ENCODE measurements at places on chromosomes 11 and 22.

DNA sequence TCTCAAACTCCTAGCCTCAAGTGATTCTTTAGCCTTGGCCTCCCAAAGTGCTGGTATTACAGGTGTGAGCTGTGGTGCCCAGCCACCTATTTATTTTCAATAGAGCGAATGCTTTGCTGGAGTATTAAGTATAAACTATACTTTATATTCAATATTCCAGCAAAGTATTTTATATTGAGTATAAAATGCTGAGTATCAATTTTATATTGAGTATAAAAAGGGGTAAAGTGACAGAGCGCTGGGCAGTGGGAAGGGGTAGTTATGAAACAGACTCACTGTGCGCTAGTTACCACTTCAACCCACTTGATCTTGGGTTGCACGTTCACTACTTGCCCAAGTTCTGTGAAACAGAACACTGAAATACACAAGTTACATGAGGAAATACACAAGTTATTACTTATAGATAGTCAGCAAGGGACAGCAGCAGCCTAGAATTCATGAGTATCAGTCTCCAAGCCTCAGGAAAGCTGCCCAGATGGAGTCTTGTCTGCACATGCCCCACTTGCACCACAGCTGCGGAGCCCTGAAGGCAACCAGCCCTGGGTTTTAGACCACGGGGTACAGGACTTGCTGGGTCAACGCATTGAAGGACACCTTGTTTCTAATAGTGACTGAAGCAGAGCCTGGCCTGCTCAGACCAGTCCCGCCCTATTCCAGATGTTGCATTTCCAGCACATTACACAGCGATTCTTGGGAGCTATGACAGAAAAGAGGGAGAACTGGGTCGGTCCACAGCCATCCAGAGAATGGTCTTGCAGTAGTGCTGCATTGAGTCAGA lies 51.6 kb upstream of the SYT13 start:
- peaks cover 19% of the 10 kb centered on the region for H3K4me1 ChIP-seq
- no peak overlapping the region for H3K4me3 ChIP-seq
- peaks cover 10% of the 10 kb centered on the region for H3K27me3 ChIP-seq
- DNase-seq: no peak

GRCh38 chr22:23903328-23903971 lies 9.3 kb downstream of the MIF start:
- H3K27ac ChIP-seq: no peak overlapping the region
- peaks cover 11% of the 10 kb centered on the region for H3K27me3 ChIP-seq
- peaks cover 13% of the 10 kb centered on the region for H3K36me3 ChIP-seq
- DNase-seq: no peak

- H3K4me3 ChIP-seq: no peak overlapping the region
- DNase-seq: no peak
- H3K27ac ChIP-seq: no peak overlapping the region
- H3K36me3 ChIP-seq: no peaks in the 10 kb centered on the region
These were observed 25.8 kb downstream of the SPA17 start for GRCh38 chr11:124699547-124699946.

DNA sequence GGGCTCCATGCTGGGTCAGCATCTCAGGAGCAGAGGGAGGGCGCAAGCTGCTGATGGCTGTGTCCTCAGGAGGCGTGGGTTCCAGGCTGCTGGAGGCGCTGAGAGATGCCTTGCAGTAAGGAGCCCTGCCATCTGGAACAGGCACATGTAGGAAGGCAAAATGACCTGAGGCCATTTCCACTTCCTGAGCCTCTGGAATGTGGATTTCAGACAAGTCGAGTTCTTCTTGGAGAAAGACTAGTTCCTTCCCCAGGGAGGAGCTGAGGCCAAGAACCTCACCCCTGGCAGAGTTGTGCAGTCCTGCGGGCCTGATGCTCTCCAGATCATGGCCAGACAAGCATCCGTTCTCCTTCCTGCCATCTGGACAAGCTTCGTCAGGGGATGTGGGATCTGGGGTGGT lies 19.3 kb downstream of the HPS4 start:
- no peaks in the 10 kb centered on the region for H3K4me1 ChIP-seq
- peaks cover 33% of the 10 kb centered on the region for H3K36me3 ChIP-seq
- no peak for DNase-seq
- H3K27ac ChIP-seq: no peak overlapping the region
- no peaks in the 10 kb centered on the region for H3K27me3 ChIP-seq
- H3K4me3 ChIP-seq: no peak overlapping the region

DNA sequence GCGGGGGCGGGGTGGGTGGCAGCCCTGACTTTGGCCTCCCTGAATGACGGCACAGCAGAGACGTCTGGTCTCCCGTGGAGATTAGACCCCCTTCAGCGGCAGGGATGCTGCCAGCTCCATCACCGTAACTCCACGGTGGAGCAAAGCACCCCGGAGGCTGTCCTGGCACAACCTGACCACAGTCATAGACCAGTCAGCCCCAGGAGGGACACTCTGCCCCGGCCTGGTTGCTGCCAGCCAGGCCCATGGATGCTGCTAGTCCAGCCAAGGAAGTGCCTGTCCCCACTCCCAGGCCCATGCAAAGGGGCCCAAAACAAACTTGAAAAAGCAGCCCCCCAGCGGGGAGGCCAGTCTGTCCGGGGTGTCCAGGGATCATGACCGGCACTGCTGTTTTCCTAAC lies 11.5 kb upstream of the ANO1 start:
- H3K36me3 ChIP-seq: no peaks in the 10 kb centered on the region
- no peak overlapping the region for H3K27ac ChIP-seq
- H3K4me1 ChIP-seq: no peaks in the 10 kb centered on the region

GRCh38 chr11:8733852-8734251 lies 51.3 kb downstream of the RPL27A start:
- no peaks in the 10 kb centered on the region for H3K4me1 ChIP-seq
- no peak overlapping the region for H3K4me3 ChIP-seq

DNA sequence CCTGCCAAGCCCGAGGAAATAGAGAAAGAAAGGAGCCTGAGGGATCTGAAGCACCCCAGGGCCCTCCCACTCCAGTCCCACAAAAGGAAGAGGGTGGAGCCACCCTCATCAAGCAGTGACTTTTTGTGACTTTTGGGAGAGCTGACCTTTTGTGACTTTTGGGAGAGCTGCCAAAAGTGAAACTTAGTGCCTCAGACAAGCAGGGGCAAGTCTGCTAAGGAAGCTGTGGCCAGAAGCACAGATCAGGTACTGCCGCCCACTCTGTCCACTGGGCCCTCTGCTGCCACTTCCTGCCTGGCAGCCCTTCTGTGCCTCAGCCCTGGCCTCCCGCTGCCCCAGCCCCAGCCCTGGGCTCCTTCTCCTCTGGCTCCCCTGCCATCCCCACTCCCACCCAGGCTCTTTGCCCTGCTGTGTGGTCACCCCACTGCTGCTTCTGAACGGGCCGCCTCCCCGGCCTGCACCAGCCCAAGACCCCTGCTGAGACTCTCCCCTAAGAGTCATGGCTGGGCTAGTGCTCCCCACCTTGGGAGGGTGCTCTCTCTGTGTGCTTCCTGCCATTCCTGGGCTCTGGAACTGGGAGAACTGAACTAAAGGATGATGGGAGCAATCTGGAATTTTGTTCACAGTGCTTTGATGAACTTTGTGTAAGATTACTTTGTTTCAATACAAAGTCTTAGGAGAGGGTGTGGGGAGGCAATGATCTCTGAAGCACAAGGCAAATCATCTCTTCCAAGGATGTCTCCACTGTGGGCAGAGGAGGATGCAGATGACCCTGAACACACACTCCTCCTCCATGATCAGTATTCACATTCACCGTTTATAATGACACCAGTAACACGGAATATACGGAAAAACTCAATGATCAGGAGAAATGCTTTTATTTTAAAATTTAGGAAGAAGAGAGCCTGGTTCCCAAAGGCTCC lies at the start of gene APOBEC3H:
TSS of gene APOBEC3H (plus strand) at position 147 of the 923 bp plus-strand sequence. CDS start 3,035 bp downstream, outside the sequence.
- peak within 1 kb of the TSS; percentile 96 for H3K27ac ChIP-seq
- peaks cover 2% of the 10 kb centered on the region for H3K36me3 ChIP-seq

- H3K4me1 ChIP-seq: no peaks in the 10 kb centered on the region
- H3K27me3 ChIP-seq: no peaks in the 10 kb centered on the region
- no peak overlapping the region for H3K4me3 ChIP-seq
- DNase-seq: no peak
- H3K36me3 ChIP-seq: no peaks in the 10 kb centered on the region
These were observed 44.4 kb upstream of the DAGLA start for GRCh38 chr11:61635787-61636186.

DNA sequence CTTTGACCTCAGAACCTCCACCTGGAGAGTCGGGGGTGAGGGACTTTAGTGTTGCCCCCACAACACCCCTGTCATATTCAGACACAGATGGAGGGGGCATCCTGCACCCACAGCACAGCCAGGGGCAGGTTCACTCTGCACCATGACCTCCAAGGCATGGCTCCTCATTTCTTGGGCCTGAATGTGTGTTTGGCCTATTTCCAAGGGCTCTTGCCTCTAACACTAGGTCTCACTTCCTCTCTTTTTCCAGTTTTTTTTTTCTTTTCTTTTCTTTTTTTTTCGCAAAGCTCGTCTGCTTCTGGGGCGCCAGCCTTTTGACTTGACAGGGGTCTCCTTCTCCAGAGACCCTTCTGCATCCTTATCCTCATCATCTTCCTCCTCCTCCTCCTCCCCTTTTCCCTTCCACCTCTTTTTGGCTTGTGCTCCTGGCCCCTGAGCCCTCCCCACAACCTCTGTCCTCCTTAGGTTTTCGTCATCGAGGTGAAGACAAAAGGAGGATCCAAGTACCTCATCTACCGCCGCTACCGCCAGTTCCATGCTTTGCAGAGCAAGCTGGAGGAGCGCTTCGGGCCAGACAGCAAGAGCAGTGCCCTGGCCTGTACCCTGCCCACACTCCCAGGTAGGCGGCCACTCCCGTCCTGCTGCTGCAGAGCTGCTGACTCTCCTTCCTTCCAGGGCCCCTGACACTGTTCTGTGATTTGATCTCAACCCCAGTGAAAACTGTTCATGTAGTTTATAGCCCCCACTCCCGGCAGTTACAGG lies 3.8 kb downstream of the NCF4 start:
- peaks cover 26% of the 10 kb centered on the region for H3K36me3 ChIP-seq
- H3K27me3 ChIP-seq: no peaks in the 10 kb centered on the region
- no peak overlapping the region for H3K4me3 ChIP-seq
- peaks cover 63% of the 10 kb centered on the region for H3K4me1 ChIP-seq

- H3K4me1 ChIP-seq: no peaks in the 10 kb centered on the region
- no peak overlapping the region for H3K4me3 ChIP-seq
- H3K27ac ChIP-seq: no peak overlapping the region
- H3K36me3 ChIP-seq: no peaks in the 10 kb centered on the region
- no peak for DNase-seq
These were observed 140.2 kb downstream of the SPATA19 start for GRCh38 chr11:133705074-133705648.

DNA sequence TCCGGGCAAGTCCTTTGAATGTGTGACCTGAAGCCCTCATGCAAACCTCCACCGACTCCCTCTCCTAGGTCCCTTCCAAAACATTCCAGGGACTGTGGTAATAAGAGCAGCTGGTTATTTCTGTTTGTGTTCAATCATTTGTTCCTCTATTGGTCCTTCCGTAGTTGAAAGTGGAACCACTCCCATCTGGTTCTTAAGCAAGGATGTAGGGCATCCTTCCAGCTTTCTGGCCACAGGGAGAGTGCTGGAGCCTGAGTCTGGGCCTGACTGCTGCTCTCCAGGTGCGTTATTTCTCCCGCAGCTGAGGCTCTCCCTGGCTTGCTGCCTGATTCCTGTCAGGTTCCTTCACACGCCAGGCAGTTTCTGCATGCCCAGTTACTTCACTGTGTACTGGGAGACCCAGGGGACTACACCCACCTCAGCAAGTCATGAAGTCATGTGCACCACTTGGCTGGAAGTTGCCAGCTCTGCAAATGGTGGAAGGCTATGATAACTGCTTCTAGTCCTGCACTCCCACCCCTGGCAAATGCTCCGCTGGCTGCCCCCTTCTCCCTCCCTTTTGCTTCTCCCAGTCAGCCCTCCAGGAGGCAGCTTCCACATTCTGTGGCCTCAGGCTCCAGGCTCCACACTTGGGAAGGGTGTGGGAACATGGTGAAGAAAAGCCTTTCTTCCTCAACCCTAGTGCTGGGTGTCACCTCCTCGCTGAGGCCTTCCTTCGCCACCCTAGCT lies 4.0 kb upstream of the ALX4 start:
- peaks cover 87% of the 10 kb centered on the region for H3K27me3 ChIP-seq
- H3K27ac ChIP-seq: no peak overlapping the region
- no peak overlapping the region for H3K4me3 ChIP-seq
- no peak for DNase-seq
- H3K4me1 ChIP-seq: peaks cover 10% of the 10 kb centered on the region

GRCh38 chr11:86509588-86509974 lies 134.9 kb downstream of the CCDC81 start:
- no peak overlapping the region for H3K4me3 ChIP-seq
- H3K4me1 ChIP-seq: no peaks in the 10 kb centered on the region
- no peak overlapping the region for H3K27ac ChIP-seq
- H3K27me3 ChIP-seq: no peaks in the 10 kb centered on the region

DNA sequence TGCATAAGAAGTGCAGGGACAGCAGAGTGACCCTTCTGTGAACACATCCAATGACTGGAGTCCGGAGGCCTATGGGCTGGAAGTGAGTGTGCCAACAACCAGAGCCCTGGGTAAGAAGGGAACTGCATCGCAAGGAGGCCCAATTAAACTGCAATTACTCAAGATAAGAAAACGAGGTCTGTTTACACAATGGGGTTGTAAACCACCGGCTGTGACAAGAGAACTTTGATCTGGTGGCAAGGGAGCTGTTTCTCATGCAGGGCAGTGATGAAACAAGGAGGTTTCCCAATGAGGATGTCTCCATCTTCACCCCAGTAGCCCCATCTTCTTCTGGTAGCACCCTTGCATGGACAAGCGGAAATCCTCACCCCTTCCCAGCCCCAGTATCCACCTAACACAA lies 21.5 kb downstream of the ETS1 start:
- peaks cover 3% of the 10 kb centered on the region for H3K27me3 ChIP-seq
- peaks cover 5% of the 10 kb centered on the region for H3K36me3 ChIP-seq
- DNase-seq: no peak
- peaks cover 14% of the 10 kb centered on the region for H3K4me1 ChIP-seq

Data from activated T-helper 1 cell treated with anti-CD3 and anti-CD28 coated beads, Interleukin-12 subunit alpha, Interleukin-12 subunit beta, Interleukin-2, Interleukin-4 antibody, amounts not matched to agents 30 ng/mL and 10 ng/mL and 1 ng/mL, durations not matched to agents 14 hours and 24 hours and 36 hours (primary cell).